ENCODE measurements at places on chromosomes 16 and 17.

- DNase-seq, result no peak
Observed at GRCh38 chr16:70712359-70712758, 26.5 kb upstream of the MTSS2 start.

GRCh38 chr17:55437159-55437605 is 15.5 kb upstream of the MMD start:
- no peak for DNase-seq

DNA sequence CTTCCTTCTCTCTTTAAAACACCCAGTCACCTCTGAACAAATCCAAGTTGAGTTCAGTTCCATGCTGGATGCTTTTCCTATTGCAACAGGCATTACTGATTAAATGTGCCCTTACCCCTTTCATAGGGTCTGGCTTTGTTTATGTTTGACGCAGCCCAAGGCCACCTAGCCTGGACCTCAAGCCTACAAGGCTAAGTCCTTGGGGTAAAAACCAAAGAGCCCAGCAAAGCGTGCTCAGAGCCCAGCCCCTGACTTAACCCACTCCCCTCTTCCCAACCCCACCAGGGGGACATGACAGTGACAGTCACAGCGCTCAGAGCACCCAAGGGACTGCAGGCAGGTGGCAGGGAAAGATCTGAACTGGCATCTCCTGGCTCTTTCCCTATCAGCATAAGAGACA is 200.6 kb downstream of the XYLT1 start:
- no peak for DNase-seq

GRCh38 chr17:80118601-80119270 is 17.4 kb downstream of the GAA start:
- DNase-seq, result no peak

DNA sequence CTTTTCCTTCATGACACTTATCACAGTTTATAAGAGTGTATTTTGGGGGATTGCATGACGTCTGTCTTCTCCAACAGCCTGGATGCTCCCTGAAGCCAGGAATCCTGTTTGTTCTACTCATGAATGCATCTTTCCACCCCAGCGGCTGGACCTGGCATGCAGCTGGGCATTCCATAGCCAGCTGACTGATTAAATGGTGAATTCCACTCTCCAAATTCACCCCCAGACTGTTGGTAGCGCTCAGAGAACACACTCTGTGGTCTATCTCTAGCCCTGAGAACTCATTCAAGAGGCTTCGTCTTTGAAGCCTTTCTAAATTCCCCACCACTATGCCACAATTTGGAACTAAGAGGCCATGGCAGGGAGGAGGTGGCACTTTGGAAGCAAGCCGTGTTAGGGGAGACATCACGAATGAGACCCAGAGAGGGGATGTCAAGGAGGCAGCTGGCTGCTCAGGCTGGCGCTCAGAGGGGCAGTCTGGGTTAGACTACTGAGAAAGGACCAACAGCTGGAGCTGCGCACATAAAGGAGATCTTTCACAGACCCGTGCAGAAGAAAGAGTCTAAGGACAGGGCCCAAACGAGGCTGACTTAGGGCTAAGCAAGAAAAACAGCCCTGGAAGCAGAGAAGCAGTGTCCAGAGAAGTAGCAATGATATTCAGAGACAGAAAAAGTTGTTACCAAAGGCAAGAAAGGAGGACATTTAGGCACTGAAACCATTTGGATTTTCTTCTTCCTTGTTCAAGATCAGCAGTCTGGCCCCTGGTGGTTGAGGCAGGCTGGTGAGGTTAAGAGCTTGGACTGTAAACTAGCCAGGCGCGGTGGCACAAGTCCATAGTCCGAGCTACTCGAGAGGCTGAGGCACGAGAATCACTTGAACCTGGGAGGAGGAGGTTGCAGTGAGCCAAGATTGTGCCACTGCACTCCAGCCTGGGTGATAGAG is 42.4 kb upstream of the ZNF629 start:
- no peak for DNase-seq

DNA sequence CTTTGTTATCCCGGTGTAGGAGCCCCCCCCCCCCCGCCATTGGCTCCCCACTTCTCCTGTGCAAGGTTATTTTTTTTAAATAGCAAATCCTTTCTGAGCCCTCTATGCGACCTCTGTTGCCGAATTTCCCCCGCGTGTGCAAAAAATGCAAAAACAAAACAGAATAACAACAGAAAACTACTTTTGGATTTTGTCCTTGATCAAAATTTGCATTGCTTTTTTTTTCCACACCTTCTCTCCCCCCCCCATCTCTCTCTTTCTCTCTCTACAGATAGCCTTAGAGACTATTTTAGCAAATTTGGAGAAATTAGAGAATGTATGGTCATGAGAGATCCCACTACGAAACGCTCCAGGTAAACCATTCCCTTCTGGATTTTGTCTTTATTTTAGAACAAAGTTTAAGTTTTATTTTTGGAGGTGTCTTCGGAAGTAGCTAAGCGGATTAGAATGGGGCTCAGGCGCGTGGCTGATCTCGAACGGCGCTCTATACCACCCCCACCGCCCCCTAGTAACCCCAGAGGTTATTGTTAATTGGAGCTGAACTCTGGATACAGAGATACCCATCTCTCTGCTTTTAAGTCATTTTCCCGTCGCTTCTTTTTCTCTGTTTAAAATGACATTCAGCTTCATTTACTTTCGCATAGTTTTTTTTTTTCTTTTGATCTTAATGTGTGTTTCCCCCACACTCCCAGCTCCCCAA is 1.0 kb downstream of the MSI2 start:
- peak; percentile 56 for DNase-seq

GRCh38 chr16:89406277-89406888 is 84.0 kb downstream of the ANKRD11 start:
- DNase-seq, result no peak
